Suprapubic skin (tissue), 4 donors: ENCODE measurements at places on chromosomes 5 and 9.

- no peak for DNase-seq
Measured at GRCh38 chr5:168409591-168410458, 76.4 kb upstream of the RARS1 start.

- DNase-seq = no peak
Measured at GRCh38 chr5:33309068-33309467, 131.7 kb upstream of the TARS1 start.

DNA sequence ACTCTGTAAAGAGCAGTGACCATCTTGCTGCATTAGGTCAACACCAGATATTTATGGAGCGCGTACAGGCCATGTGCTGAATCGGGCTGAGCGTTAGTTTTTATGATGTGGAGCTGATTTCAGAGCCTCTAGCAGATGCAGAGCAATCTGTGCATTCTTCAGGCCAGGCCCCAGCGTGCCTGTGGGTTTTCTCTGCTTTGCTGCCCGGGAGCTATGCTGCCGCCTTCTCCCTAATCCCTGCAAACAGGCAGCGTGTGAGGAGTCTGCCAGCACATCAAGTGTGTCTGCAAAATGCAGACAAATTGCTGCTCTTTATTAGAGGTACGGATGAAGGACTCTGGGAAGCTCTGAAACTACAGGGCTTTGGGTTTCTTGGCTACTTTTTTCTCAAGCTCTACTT, 170.0 kb downstream of the NTRK2 start:
- no peak for DNase-seq

DNA sequence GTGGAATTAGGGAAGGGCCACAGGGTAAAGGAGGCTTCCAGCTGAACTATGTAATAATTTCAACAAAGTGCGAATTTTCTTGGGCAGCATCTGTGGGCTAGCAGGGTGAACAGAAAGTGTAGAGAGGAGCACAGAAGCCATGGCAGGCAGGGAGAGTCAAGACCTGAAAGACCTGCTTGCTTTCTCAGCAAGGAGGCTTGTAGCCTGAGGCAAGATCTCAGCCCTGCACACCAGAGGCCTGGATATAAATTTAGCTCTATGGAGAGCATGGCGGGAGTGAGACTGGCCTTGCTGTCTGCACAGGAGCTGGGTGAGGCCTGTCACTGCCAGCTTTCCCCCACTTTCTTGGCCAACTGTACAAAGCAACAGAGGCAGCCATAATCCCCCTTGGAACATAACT, 32.1 kb upstream of the SH3TC2 start:
- DNase-seq = no peak

DNA sequence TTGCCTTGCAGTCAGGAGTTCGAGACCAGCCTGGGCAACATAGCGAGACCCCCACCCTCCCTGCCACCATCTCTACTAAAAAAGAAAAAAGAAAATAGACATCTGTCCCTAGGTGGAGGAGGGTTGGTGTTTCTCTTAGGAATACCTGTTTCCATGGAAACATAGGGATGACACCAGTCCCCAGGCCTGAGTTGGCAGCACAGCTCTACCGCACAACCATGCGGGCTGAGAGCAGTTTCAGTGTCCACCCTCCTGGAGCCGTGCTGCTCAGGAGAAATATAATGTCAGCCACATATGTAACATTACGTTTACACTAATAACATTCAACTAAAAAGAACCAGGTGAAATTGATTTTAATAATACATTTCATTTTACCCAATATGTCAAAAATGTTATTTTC, 39.3 kb upstream of the CDK20 start:
- no peak for DNase-seq

DNA sequence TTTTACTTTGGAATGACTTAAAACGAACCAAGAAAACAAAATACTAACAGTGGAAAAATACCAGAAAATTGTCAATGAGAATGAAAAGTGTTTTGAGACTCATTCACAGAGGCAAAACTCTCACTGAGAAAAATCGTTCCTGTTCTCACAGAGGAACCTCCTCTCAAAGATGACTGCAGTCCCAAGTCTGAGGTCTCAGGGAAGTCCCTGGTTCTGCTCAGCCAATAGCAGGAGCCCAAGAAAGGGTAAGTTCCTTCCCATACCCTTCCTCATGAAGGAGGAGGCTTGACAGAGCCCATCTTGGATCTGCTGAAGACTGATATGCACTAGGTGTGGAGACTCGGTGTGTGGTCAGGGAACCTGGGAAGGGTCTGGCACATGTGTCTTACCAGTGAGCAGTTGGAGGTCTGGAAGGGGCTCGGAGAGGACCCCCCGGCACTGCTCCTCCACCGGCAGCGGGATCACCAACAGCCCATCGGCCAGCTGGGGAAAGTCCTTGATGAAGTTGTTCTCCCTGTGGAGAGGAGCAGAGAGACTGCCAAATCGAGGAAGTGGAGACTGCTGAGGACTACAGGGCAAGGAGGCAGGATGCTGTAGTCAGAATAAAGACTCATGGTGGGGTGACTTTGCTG, 46.0 kb downstream of the TRIM32 start:
- no peak for DNase-seq

DNA sequence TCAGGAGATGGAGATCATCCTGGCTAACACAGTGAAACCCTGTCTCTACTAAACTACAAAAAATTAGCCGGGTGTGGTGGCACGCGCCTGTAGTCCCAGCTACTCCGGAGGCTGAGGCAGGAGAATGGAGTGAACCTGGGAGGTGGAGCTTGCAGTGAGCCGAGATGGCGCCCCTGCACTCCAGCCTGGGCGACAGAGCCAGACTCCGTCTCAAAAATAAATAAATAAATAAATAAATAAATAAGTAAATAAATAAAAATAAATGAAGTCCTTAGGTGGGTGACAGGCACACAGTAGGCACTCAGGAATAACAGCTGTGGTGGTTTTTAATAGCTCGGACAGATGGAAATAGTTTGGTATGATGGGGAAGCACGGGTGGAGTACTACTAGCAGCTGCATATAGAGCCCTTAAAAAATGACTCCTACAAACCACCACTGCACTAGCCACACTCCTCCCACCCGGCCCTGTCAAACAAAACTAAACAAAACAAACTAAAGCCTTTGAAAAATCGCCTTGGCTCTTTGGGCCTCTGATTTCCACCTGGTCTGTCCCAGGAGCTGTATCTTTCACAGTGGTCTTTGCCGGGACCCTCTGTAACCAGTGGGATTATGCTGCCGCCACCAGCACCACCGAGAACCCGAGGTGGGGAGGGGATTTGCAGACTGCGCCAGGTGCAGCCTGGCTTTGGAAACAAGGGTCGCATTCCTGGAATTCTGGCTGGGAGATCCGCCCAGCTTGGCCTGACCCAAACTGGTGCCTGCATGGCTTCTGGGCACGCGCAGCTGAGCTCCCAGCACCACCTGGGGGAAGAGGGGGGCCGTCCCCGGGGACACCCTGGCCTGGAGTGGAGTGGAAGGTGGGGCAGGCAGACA, 5.1 kb upstream of the WDR5 start:
- DNase-seq = no peak

- no peak for DNase-seq
Measured at GRCh38 chr9:5879419-5880181, 11.1 kb upstream of the MLANA start.

- DNase-seq = no peak
Measured at GRCh38 chr9:92446536-92446935, 22.3 kb upstream of the OMD start.

- DNase-seq = no peak
Measured at GRCh38 chr5:159734366-159734765, 181.9 kb upstream of the ADRA1B start.

GRCh38 chr9:88623698-88624097, 88.7 kb downstream of the NXNL2 start:
- no peak for DNase-seq

DNA sequence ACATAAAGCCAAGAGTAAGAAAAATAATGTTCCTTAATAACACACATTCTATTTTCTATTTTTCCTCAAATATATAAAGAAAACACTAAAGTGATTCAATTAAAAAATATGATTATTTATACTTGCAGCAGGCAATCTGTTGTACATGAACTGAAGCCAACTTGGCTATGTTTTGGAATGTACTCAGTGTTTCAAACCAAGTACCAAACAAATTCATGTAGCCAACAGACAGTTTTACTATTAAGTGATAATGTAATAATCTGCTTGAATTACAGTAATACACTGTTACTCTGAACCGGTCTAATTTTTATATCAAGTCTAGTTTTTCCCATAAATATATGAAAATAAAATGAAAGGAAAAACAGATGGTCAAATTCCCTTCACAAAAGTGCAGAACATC, 58.0 kb downstream of the CEP120 start:
- DNase-seq = no peak

DNA sequence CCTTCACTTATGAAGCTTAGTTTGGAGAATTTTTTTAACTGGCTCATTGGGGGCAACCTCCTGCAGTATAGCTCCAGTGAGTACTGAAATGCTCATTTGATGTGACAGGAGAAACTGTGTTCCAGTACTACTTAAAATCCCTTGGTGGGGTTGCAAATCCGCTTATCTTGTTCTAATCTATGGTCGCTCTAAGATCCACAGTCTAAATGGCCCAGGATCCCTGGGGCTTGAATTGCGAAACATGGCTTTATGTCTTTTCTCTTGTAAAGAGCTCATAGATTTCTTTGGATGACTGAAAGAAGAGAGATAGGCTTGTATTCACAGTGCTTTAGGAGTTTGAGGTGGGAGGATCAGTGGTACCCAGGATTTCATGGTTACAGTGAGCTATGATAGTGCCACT, 52.7 kb downstream of the ADAMTSL1 start:
- no peak for DNase-seq

- DNase-seq = no peak
Measured at GRCh38 chr9:76370396-76371023, 23.7 kb downstream of the RFK start.

- no peak for DNase-seq
Measured at GRCh38 chr5:96823900-96824380, 16.2 kb upstream of the ERAP1 start.
